Pancreas (tissue), 10 donors: ENCODE measurements at places on chromosomes 13 and 19. TPM values are rescaled to one million over a fixed set of nuclear protein-coding genes. Genes with fewer than 3 reads are reported as not detected.

GRCh38 chr13:47397739-47398138 lies 500.9 kb upstream of the HTR2A start:
- no peaks in the 10 kb centered on the region for H3K36me3 ChIP-seq
- no peak for DNase-seq
- H3K4me3 ChIP-seq, result no peak overlapping the region
- no peak overlapping the region for H3K27ac ChIP-seq
- no peaks in the 10 kb centered on the region for H3K4me1 ChIP-seq
- no peaks in the 10 kb centered on the region for H3K27me3 ChIP-seq

DNA sequence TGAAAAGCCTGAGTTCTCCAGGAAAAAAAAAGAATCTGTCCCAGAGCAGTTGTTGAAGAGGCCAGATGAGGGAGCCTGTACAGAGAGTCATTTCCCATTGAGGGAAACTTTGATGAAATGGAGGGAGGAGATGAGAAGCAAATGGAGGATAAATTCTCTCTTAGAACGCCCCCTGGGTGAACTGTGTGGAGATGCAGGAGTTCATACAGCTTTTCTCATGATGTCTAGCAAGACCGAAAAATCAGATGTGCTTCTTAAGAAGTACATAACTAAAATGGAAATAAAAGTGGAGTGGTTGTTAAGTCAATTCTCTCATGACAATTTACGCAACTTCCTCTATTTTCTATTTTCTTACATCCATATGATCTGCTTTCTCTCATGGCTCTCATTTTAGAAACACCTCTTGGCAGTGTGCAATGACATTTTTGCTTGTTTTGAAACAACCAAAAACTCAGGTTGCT lies 1263.1 kb downstream of the PCDH9 start:
- no peak overlapping the region for H3K4me3 ChIP-seq
- DNase-seq, result no peak
- H3K27me3 ChIP-seq, result no peaks in the 10 kb centered on the region
- H3K4me1 ChIP-seq, result no peaks in the 10 kb centered on the region

GRCh38 chr13:71255633-71256032 lies 611.4 kb downstream of the DACH1 start:
- no peaks in the 10 kb centered on the region for H3K36me3 ChIP-seq
- no peaks in the 10 kb centered on the region for H3K27me3 ChIP-seq
- H3K4me3 ChIP-seq, result no peak overlapping the region
- H3K27ac ChIP-seq, result no peak overlapping the region

GRCh38 chr13:80666782-80667552 lies 326.0 kb upstream of the SPRY2 start:
- H3K27me3 ChIP-seq, result no peaks in the 10 kb centered on the region
- no peak for DNase-seq
- no peaks in the 10 kb centered on the region for H3K36me3 ChIP-seq
- no peaks in the 10 kb centered on the region for H3K4me1 ChIP-seq

GRCh38 chr13:112065521-112065866 lies 1.5 kb upstream of the SOX1 start:
- no peaks in the 10 kb centered on the region for H3K4me1 ChIP-seq
- no peak overlapping the region for H3K4me3 ChIP-seq
- DNase-seq, result no peak

DNA sequence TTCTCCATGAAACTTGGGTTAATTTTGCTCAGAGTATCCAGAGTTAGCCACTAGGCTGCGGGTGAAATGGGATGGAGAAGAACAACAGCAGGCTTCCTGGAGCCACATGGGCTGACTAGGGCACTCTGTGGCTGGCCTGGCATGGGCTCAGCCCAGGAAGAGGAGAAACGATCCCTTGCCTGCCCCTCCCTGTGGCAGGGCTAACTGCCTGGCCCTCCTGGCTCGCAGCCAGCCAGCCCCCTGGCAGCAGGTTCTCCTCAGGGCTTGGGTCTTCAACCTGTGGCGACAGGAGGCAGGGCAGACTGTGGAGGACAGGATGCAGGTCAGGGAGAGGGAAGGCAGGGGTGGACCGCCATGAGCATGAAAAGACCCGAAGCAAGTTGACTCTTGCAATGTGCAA lies 78.7 kb upstream of the GPR183 start:
- H3K4me3 ChIP-seq, result no peak overlapping the region
- H3K27me3 ChIP-seq, result no peaks in the 10 kb centered on the region
- H3K36me3 ChIP-seq, result no peaks in the 10 kb centered on the region
- no peak overlapping the region for H3K27ac ChIP-seq
- DNase-seq, result no peak

GRCh38 chr13:111623743-111624505 lies 303.5 kb downstream of the TEX29 start:
- no peaks in the 10 kb centered on the region for H3K4me1 ChIP-seq
- no peak overlapping the region for H3K27ac ChIP-seq
- no peak overlapping the region for H3K4me3 ChIP-seq
- H3K27me3 ChIP-seq, result no peaks in the 10 kb centered on the region
- DNase-seq, result no peak

DNA sequence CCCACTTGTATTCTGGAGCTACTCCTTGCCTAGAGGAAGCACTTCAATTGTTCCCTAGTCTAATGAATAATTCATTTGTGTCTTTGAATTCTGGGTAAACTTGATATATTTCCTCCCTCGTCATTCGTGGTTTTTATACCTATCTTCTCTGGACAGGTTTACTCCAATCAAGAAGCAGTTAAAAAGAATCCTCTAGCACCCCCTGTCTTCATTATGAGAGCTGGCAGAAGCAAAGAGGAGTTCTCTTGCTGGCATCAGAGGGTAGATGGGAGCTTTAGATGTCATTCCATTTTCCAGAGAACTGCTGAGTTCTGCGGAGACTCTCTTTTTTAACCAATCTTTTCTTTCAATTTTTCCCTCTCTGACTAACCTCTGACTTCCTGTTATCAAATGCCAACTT lies 627.7 kb downstream of the FGF9 start:
- H3K27me3 ChIP-seq, result no peaks in the 10 kb centered on the region
- no peaks in the 10 kb centered on the region for H3K36me3 ChIP-seq
- H3K4me1 ChIP-seq, result no peaks in the 10 kb centered on the region

DNA sequence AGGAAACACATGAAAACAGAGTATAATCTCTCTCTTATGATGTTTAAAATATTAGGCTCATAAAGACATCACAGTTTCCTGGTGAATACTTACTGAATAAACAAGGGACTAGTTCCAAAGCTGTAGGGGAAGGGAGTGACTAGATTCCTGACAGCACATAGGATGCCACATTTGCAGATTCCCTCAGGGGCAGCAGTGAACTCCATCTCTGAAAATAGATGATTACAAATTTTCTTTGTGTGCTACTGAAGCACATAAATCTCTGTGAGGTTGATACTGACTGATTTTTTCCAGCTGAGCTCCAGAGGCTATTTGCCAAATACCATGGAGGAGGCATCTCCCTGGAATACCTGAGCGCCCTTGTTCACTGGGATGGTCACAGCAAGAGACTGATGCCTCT lies 77.3 kb downstream of the FGF9 start:
- no peak overlapping the region for H3K4me3 ChIP-seq
- H3K27ac ChIP-seq, result no peak overlapping the region
- no peaks in the 10 kb centered on the region for H3K4me1 ChIP-seq
- no peak for DNase-seq
- H3K27me3 ChIP-seq, result no peaks in the 10 kb centered on the region
- H3K36me3 ChIP-seq, result no peaks in the 10 kb centered on the region

DNA sequence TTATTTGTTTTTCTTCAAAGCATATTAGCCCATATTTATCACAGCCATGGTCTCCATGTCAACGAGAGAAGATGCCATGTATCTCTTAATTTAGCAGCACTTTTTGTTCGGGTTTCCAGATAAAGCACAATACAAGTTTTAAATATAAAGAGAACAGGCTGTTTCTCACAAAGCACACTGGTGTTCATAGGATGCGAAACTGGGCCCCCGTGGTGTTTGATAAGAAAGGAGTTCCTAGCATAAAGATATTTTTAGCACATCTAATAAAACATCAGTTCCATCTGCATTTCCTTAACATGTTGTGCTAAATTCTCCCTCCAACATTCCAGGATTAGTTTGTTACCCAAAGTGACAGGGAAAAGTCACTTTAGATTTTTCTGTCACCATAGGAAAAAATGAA lies 72.4 kb upstream of the EDNRB start:
- H3K36me3 ChIP-seq, result no peaks in the 10 kb centered on the region
- no peak overlapping the region for H3K27ac ChIP-seq
- no peak overlapping the region for H3K4me3 ChIP-seq
- no peaks in the 10 kb centered on the region for H3K27me3 ChIP-seq
- H3K4me1 ChIP-seq, result no peaks in the 10 kb centered on the region

DNA sequence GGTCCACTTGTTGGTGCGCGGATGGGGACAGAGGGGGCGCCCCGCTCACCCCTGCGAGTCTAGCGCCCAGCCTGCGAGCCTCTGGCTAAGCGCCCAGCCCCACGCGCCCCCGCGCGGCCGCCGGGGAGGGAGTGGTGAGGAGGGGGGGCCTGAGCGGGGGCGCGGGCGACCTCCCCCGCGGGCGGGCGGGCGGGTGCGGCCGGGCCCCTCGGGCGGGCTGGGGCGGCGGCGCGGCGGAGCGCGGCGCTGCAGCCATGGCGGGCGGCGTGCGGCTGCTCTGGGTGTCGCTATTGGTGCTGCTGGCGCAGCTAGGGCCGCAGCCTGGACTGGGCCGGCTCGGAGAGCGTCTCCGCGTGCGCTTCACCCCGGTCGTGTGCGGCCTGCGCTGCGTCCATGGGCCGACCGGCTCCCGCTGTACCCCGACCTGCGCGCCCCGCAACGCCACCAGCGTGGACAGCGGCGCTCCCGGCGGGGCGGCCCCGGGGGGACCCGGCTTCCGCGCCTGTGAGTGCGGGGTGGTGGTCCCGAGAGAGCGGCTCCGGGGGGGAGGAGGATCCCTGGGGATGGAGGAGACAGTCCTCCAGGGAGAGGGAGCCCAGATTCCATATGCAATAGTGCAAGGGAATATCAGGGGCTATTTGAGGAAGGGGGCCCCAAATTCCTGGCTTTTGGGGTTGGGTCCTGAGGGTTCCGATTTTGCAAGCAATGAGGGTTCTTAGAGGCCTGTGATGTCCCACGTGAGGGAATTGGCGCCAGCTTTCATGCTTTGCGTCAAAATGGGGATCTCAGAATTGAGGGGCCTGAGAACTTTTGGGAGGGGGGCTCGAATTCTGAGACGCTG lies at the start of gene LTBP4:
Gene LTBP4, plus strand, starts transcription at position 236 of the 841 bp plus-strand sequence. Its CDS starts 19 bp downstream, at position 255.
- H3K4me3 ChIP-seq, result peak within 1 kb of the TSS; percentile 52
- no peak within 1 kb of the TSS for H3K27ac ChIP-seq

Gene TRAPPC5
- 39.9 TPM for total RNA-seq

Gene ZNF700
- 6.8 TPM for total RNA-seq

Gene TPTE2
- not detected for total RNA-seq

Gene ZNF345
- total RNA-seq, result 2.0 TPM

Gene ZNF234
- 3.9 TPM for total RNA-seq

Gene ALG11
- total RNA-seq, result 12.7 TPM

Gene SULT2A1
- total RNA-seq, result not detected

Gene RNF17
- not detected for total RNA-seq
